Thoracic aorta endothelial cell (primary cell): ENCODE measurements at places on chromosomes 2 and 18. TPM values are rescaled to one million over a fixed set of nuclear protein-coding genes. Genes with fewer than 3 reads are reported as not detected.

The DPYSL5 gene
- not detected in 2 replicates for total RNA-seq

The MALL gene
- 102 and 223 TPM in 2 replicates for total RNA-seq

The LYG2 gene
- not detected in 2 replicates for total RNA-seq

The CYP20A1 gene
- 43.1 and 50.0 TPM in 2 replicates for total RNA-seq

The SPDYA gene
- total RNA-seq = 1.5 and 2.7 TPM in 2 replicates

The CNDP1 gene
- not detected in 2 replicates for total RNA-seq

The CRYBA2 gene
- not detected in 2 replicates for total RNA-seq

The INHA gene
- total RNA-seq = not detected in 2 replicates

The CLHC1 gene
- 9.2 and 9.7 TPM in 2 replicates for total RNA-seq

The TNFRSF11A gene
- 3.6 and 5.5 TPM in 2 replicates for total RNA-seq

The MEP1B gene
- 0.13 TPM in 1 of 2 replicates, not detected in the other for total RNA-seq
